ENCODE measurements at places on chromosomes 4 and X.

- no peak for DNase-seq
Measured at GRCh38 chr4:53937918-53938317, 126.5 kb downstream of the CHIC2 start.

GRCh38 chr4:120769227-120769626 is 153.3 kb downstream of the PRDM5 start:
- DNase-seq = no peak

- DNase-seq = no peak
Measured at GRCh38 chrX:253451-254297, 27.5 kb upstream of the PLCXD1 start.

DNA sequence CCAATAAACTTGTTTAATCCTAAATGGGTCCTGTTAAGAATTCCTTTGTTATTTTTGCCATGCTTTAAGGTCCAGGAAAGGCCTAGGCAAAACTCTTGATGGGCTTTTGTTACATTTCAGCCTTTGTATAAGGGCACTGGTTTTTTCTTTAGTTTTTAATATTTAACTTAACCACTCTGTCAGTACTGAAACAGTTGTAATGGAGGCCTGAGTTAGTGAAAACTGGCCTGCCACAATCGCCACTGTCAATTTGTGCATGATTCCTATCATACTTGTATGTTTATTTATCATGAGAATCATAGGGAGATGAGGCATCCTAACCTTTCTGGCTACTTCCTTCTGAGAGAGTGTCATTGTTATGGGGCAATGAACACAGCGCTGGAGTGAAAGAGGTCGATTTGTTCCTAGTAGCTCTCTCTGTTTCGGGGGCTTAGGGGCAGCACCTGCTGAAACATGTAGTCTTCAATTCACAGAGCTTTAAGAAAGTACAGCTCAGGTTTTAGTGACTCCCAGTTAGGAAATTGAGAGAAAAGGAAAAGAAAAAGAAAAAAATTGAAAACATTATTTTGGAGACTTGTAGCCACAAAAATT is 393.8 kb upstream of the FSTL5 start:
- DNase-seq = no peak

GRCh38 chr4:183241721-183242151 is 78.3 kb downstream of the CLDN22 start:
- DNase-seq = no peak

- no peak for DNase-seq
Measured at GRCh38 chrX:135944486-135944885, 29.3 kb downstream of the MMGT1 start.

GRCh38 chr4:6594826-6595355 is 19.9 kb downstream of the MAN2B2 start:
- DNase-seq = no peak

DNA sequence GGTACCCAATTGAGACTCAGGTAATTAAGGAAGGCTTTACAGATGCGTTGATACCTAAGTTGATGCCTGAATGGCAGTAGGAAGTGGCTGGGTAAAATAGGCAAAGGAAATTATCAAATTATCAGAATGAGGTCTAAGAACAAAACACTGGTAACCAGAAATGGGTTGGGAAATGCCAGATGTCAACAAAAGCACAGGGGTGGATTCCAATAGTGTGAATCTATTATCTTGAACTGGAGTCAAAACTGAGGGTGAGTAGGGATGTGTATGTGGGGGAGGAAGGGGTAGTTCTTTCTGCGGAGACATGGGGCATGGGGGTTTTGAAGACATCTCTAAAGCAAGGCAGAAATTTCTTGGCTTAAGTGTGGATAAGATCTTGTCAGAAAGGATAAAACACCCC is 16.0 kb upstream of the SEPTIN6 start:
- no peak for DNase-seq

DNA sequence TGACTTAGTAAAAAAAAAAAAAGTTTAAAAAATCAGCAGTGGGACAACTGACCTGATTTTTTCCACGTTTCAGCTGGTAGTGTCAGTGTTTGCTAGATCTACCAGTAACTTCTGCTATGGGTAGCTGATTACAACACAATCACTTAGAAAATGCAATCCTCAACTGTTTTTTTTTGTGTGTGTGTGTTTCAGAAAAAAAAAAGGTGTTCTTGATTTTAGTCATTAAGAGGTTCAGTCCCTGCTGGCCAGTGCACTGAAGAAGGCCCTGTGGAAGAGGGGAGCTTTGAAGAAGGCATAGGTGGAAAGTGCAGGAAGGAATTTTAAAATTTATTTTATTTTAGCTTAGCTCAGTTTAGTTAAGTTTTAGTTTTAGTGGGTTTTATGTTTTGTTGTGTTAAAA is 46.9 kb downstream of the SH2D1A start:
- DNase-seq = no peak

GRCh38 chr4:10500776-10501175 is 43.5 kb upstream of the ZNF518B start:
- no peak for DNase-seq

GRCh38 chr4:177558995-177559394 is 116.8 kb upstream of the AGA start:
- DNase-seq = no peak

DNA sequence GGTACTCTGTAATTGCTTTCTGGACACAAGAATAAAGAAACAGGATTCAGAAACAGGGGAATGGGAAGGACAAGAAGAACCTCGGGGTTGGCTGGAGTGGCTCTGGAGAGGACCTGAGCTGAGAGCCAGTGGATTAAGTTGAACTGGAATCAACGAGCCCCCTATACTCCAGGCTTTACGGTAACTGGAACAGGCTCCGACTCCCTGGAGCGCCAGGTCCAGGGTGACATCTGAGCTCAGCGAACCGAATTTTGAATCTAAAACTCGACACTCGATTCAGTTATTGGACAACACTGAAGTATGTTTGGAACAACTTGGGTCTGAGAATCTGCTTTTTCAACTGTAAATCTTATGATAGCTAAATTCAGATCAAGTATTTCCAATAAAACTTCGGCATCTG is 23.9 kb downstream of the HMX1 start:
- DNase-seq = no peak

DNA sequence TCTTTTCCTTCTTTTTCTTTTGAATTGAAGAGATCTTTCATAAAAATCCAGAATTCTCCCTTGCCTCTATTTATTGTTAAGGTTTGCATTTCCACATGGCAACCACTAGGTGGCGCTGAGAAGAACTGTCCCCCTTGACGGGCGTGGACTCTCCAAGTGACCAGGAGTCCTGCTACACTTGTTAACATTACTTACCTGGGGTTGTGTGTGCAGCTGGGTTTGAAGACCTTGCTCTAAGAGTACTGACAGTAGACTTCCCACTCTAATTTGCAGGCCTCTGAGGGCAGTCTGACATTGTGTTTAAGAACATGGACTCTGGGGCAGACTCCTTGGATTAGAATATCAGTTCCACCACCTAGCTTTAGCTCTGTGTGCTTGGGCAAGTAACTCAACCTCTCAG is 52.8 kb downstream of the GPRIN3 start:
- no peak for DNase-seq

GRCh38 chr4:139887376-139887802 is 221.8 kb downstream of the MGST2 start:
- DNase-seq = no peak

DNA sequence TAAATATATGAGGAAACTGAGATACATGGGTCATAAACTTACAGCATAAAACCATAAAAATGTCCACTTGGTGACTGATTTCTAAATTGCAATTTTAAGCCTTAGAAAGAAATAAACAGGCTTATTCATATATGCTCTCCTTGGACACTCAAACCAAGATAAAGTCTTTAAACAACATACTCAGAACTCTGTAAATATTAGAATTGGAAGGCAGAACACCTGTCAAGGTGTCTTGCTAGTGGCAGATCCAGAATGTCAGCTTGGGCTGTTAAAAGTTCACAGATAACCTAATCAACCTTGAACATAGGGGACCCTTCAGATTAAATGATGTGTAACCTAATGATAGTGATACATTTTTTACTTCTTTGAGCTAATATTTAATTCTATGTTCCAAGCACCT is 208.1 kb upstream of the ARSJ start:
- no peak for DNase-seq

- no peak for DNase-seq
Measured at GRCh38 chr4:98542011-98542410, 116.4 kb downstream of the TSPAN5 start.

DNA sequence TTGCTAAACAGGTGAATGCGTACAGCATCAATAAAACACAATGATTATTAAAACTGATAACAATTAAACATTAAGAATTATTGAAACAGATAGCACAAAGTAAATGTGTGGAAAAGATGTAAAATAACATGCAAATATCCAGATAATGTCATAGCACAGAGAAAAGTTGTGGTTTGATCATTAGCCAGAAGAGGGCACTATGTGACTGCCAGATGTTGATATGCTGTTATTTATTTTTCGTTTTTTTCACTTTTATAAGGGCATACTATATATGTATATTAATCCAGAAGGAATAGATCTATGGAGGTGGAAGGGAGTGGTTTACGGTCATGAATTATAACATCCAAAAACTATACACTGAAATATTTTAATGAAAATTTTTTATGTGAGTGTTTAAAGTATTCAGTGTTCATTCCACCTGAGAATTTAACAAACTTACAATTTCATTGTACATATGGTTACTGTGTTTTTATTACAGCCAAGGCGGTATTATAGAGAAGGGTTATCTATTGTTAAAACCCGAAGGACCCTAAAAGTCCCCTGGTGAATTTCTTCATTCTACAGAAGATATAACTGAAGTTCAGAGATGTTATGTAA is 211.9 kb upstream of the UGT8 start:
- no peak for DNase-seq

DNA sequence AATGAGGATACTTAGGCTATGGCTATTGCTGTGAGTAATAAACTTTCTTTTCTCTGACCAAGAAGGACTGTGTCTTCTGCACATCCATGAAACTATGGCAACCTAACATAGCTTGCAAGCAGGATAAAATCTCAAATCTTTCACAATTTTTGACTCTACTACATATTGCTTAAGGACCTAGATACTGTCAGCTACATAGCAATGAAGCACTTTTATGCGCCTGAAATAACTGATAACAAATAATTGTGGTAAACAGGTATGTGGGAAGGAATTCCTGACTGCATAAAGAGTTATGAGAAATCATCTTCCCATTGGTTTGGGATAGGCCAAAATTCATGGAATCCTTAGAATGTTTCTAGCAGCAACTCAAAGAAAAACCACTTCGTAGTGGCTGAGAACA is 41.2 kb upstream of the PDGFC start:
- no peak for DNase-seq

GRCh38 chr4:4857001-4857808 is 2.3 kb upstream of the MSX1 start:
- no peak for DNase-seq

- DNase-seq = no peak
Measured at GRCh38 chrX:41802958-41803357, 79.0 kb downstream of the GPR82 start.

DNA sequence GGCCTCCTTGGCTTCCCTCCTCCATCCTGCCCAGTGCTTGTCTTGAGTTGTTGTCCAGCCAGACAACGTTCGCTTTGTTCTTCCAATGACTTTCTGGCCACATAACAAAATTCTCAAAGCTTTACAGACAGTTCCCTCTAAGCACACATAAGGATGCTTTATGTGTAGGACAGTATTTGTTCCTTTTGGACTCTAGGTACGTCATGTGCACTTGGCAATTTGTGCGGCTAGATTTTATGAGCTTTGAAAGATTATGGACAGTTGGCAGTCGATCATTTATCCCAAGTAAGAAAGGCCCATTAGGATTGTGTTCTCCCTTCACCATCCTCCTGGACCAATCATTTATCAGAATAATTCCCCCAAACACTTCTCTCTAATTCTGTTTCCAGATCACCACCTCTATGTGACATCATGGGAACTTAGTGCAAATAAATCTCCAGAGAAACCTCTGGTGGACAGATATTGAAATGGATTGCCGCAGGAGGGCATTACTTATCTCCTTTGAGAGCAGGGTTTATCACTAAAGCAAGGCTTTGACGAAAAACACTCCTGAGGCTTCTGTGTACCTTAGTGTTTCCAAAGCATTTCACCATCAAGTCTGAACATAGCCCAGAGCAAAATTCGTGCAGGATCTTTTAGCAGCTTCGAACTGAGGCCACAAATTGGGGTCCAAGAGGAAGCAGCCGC is 77.4 kb upstream of the BMPR1B start:
- DNase-seq = no peak

GRCh38 chr4:112058433-112058832 is 86.8 kb upstream of the FAM241A start:
- DNase-seq = no peak

DNA sequence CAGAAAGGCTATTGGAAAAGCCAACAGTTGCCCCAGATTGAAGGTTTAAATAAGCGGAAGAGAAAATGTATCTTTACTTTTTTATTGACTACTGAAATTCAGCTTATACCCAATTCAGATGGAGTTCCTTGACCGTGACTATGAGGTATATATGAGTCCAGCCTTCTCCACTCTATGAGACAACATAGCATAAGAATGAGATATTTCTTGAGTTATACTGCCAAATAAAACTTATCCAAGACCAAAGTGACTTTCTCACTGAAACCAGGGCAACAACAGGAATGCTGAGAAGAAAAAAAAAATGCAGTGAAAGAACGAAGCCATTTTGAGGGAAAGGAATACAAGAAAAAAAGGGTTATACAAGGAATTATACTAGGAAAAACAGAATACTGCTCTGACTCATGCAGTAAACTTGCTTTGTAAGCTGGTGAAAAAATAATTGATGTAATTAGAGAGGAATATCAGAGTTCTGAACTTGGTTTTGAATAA is 16.3 kb upstream of the PDK3 start:
- no peak for DNase-seq

DNA sequence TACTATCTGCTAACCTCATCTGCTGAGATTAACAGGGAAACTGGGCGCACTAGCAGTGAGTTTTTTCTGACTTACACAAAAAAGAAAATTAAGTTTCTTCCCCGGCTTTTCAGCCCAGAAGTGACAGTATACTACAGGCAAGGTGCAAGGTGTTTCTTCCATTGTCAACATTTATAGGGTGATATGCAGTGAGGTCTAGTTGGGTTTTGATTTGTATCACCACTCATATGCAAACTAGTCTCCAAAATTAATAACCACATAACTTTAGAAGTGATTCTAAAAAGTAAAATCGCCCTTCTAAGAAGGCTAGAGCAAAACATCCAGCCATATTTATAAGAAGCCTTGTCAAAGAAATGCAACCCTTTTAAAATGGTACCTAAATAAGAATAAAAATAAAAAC is 640.1 kb downstream of the ARAP2 start:
- no peak for DNase-seq

DNA sequence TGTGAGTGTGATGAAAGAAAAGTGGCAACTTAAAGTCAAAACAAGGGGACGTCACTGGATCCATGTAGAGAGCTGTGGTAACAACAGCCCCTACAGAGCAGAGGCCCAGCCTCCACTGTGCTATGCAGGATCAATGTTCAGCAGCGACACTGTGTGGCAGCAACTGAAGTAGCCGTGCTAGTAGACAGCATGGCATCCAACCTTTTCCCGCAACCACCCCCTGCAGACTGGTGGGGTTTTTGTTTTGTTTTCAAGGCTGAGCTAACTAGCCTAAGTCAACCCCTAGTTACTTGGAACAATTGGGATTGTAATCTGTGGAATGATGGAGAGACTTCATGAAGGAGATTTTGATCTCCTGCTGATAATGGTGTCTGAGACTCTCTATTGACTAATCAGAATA is 44.4 kb upstream of the PPARGC1A start:
- no peak for DNase-seq

- DNase-seq = no peak
Measured at GRCh38 chr4:122668241-122668640, 47.4 kb upstream of the IL21 start.
